GM19239 (cell line): ENCODE measurements at places on chromosomes 16 and 17.
A peak's percentile ranks its signal among the peaks of the same experiment; 100 is the strongest.

DNA sequence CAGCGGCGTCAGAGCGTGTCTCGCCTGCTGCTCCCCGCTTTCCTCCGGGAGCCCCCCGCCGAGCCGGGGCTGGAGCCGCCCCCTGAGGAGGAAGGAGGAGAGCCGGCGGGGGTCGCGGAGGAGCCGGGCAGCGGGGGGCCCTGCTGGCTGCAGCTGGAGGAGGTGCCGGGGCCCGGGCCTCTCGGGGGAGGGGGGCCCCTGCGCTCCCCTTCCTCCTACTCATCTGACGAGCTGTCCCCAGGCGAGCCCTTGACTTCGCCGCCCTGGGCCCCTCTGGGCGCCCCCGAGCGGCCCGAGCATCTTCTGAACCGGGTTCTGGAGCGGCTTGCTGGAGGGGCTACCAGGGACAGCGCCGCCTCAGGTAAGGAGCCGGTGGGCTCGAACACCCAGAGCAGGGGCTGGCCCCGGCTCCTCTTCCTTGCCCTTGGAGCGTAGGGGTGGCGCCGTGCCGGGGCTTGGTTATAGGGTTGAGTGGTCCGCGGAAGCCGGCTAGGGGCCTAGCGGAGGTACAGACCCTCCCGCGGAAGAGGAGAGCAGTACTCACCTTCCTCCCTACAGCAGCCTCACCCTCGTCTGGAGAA lies 841 bp downstream of the RAPGEFL1 start:
- no peak for DNase-seq

GRCh38 chr17:72421128-72422092 lies 300.6 kb downstream of the SOX9 start:
- peak; percentile 53 for DNase-seq

DNA sequence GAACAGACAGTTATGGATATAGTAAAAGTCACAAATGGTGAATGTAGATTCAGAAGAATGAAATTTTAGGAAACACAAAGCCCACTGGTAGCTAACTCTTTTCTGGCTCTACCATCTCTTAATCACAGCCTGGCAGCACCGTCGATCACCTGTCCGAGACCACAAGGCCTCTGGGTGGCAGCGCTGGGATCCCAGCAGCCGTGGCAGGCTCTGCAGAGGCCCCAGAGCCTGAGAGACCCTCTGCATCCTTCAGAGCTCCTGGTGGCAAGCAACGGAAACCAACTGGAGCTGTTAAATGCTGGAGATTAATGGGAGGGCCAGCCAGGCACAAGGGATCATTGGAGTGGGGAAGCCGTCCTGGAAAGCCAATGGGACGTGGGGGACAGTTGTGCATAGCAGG lies 26.3 kb downstream of the LAT start:
- no peak for DNase-seq

DNA sequence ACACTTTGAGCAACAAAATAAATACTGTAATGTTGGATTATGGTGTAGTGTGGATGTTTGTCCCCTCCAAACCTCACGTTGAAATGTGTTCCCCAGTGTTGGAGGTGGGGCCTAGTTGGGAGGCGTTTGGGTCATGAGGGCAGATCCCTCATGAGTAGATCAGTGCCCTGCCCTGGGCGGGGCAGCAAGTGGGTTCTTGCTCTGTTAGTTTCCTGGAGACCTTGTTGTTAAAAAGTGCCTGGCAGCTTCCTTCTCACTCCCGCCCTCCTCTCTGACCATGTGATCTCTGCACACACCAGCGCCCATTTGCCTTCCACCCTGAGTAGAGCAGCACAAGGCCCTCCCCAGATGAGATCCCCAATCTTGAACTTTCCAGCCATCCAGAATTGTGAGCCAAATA lies 67.7 kb downstream of the MPRIP start:
- DNase-seq: no peak

GRCh38 chr16:83441517-83441916 lies 366.3 kb upstream of the HSBP1 start:
- no peak for DNase-seq

- DNase-seq: no peak
Observed at GRCh38 chr16:85782451-85782850, 16.9 kb downstream of the EMC8 start.

DNA sequence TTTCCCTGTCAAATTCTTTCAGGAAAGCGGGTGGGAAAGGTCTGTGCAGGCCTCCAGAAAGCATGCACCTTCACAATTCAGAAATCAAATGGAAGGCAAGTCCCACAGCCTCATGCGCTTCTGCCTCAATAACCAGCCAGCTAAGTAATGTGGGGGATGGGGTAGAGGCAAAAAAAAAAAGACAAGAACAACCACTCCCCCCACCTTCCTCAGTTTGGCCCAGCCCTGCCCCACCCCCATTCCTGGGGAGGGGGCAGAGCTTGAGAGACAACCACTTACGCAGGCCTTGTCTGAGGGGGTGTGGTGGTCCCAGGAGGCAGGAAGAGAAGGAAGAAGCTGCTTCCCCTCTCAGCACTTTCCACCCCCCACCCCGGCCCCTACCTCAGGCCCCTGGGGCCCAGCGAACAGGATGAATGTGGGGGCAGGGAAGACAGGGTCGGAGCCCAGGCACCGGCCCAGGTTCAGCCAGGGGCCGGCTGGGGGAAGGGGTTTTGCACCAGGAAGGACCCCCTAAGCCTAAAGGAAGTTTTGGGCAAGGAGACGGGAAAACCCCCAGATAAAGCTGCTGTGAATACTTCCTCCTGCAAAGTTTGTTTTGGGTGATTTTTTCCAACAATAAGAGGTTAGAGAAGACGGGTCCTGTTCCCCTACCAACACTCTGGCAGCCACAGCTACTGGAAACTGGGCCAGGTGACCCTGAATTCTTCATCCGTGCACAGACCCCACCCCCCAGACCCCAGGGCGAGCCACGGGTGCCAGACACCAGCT lies 1.2 kb downstream of the JUP start:
- DNase-seq: no peak

DNA sequence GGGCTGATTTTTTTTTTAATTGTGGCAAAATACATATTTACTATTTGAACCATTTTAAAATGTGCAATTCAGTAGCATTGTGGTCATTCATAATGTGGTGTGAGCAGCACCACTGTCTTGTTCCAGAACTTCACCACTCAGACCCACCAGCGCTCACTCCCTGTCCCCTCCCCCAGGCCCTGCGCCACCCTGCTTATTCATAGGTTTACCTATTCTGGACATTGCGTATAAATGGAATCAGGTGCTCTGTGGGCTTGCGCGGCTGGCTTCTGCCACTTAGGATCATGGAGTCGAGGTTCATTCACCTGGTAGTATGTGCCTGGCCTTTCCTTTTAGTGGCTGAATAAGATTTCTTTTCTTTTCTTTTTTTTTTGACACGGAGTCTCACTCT lies 59.4 kb downstream of the NT5M start:
- no peak for DNase-seq

GRCh38 chr16:87762071-87762571 lies 3.7 kb downstream of the KLHDC4 start:
- DNase-seq: no peak

DNA sequence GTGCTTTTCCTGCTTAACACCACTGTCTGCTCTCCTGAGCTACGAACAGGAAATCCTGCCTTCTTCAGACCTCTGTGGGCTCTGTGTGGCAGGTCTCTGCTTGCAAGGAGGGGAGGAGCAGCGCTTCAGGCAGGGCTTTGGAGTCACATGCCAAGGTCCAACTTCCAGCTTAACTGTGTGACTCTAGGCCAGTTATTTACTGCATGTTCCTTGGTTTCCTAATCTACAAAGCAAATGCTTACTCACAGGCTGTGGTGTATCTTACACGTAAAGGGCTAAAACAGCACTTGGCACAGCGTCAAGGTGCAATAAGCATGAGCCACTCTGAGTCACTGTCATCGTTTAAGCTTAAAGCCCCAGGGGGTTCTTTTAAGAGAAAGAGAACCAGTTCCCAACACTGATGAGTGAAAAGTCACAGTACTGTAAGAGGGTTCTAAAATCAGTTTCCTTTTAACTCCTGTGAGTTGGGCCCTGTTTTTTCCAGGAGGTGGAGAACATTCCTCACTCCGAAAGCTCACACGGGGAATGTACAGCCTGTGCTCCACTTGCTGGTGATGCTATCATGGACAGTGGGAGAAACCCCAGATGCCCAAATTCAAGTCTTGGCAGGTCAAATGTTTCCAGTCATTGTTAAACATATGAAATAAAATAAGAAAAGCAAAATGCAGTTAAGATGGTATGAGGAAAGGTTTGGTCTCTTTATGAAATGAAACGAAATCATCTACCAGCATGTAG lies 54.1 kb upstream of the BCAR1 start:
- DNase-seq: no peak

GRCh38 chr17:82244413-82245133 lies 15.7 kb downstream of the SLC16A3 start:
- no peak for DNase-seq
